ENCODE measurements at places on chromosomes 1 and 21.

GRCh38 chr1:240515505-240515904 is 96.5 kb downstream of the GREM2 start:
- no peak for DNase-seq

DNA sequence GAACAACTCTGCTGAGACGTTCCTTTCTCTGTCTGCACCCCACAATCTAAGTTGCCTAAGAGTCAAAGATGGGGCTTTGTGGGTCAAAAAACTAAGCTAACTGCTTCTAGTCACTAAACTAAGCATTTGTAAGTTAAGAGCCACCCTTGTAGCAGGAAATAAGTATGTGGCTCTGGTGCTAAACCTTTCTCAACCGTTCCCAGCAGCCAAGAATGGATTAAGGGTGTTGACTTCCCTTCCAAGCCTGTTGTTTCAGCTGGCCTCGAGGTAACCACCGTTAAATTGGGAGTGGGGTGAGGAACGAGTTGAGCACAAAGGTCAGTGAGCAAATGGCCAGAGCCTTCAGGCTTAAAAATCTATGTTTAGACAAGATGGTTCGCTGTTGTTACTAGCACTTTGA is 169.1 kb downstream of the TRIM33 start:
- DNase-seq: no peak

- no peak for DNase-seq
Measured at GRCh38 chr1:217363319-217363718, 267.6 kb downstream of the GPATCH2 start.

GRCh38 chr1:37476087-37476452 is 1.7 kb downstream of the ZC3H12A start:
- no peak for DNase-seq
